ENCODE measurements at places on chromosomes 13 and 19. TPM values are rescaled to one million over a fixed set of nuclear protein-coding genes. Genes with fewer than 3 reads are reported as not detected.

Gene TMEM38A
- 1.8 TPM for total RNA-seq

DNA sequence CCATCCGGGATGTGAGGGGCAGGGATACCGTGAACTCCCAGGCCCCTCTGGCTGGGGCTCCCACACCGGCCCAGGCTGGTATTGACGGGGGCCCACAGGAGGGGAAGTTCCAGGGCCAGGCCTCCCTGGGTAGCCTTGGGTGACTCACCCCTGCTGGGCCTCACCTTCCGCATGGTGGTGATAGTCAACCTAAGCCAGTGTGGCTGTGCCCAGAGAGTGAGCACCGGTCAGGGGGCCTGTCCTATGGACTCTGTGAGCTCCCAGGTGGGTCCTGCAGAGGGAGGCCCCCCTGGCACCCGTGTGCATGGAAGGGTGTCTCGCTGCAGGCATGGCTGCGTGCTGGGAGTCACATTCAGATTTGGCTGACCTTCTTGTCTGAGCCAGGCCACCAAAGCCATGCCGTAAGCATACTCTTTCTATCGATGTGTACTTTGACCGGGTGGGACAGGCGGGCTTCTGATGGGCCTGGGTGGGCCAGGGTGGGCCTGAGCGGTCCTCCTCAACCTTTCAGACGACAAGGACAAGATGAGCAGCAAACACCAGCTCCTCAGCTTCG is 27.6 kb downstream of the DHX34 start:
- DNase-seq = no peak

Gene MCOLN1
- 10.3 TPM for total RNA-seq

- DNase-seq = peak; percentile 97
Observed at GRCh38 chr19:11505504-11506100, at the start of gene ZNF653. ZNF653 (minus strand) TSS chr19:11505839; CDS start chr19:11505786, 53 bp downstream.

DNA sequence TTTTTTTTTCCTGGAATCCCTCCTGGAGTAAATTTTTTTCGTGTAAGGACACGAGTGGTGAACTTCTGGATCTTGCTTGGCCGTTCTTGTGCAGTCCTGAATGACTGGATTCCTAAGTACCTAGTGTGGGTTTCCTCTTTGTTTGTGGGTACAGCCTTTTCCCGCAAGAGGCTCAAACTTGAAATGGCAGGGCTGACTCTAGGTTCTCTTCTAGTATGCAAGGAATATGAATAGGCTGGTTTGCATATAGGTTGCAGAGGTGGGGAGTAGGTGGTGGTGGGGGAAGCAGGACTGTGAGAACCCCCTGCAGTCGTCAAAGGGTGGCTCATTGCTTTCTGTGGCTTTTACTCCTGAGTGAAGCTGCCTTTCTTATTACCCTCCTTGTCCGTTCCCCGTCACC is 13.6 kb downstream of the UBAC2 start:
- no peak for DNase-seq

DNA sequence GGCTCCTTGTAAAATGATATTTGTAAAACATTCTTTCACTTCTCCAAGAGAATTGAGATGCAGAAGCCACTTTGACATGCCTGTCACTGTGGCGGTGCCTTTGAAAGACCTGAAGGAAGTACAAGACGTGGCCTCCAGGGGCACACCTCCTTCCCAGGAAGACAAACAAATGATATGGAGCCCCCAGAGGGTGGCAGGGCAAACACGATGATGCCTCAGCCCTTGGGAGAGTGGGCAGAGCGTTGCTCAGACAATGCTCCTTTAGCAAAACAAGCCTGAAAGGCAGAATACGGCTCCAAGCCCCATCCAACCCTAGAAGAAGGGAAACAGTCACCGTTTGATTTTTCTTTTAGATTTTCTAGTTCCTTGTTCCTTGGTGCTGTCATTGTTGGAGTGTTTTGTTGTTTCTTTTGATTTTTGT is 9.2 kb upstream of the ATP12A start:
- peak; percentile 33 for DNase-seq

DNA sequence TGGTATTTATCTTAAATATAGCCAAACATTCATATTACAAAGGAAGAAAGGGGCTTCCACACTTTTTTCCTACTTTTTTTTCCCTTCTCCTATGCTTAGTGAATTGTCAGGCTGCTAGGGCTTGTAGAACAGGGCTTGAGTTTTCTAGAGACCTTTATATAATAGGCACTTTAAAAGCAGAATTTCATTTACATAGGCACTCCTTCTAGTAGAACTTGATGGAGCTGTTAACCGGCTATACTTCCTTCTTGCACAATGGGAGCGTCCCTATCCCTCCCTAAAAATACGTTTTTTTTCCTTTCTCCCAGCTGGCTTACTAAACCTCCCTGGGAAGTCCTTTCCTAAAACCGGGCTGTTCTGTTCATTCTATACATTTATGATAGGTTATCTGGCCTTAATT is 1.1 kb downstream of the TRIM13 start:
- DNase-seq = no peak

DNA sequence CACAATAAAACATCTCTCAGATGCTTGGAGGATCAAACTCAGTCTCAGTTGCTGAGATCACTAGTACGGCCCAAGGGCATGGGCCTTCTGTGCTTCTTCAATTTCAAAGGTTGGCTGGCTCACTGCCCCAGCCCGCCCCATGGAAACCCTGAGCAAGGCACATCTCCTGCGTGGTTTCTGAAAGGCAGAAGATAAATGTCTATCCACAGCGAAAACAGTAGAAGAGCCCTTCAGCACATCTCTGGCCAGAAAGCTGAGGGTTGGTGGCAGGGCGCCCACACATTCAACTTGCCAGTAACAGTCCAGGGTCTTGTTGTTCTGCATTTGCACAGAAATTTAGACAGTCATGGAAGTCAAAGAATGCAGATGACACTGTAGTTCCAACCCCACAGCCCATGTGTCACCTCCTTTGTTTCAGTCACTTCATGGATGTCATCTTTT is 24.0 kb upstream of the KATNAL1 start:
- DNase-seq = no peak

Gene FXYD5
- 59.7 TPM for total RNA-seq

DNA sequence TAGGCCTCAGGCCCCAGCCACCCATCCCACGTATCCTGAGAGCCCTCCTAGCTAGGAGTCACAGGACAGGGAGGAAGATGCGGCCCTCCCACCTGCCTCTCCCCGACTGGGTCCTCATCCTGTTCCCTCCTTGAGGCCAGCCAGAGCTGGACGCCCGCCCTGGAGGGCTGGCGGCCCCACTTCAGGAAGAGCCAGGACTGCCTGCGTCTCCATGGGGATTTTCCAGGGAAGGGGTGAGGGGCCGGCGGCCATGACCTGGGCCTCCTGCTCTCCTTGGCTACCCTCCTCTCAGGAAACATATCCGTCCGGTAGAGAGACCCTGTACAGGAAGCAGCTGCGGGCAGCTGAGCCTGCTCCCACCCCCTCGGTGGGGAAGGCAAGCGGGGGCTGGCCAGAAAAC is 11.3 kb upstream of the PRKD2 start:
- DNase-seq = no peak

DNA sequence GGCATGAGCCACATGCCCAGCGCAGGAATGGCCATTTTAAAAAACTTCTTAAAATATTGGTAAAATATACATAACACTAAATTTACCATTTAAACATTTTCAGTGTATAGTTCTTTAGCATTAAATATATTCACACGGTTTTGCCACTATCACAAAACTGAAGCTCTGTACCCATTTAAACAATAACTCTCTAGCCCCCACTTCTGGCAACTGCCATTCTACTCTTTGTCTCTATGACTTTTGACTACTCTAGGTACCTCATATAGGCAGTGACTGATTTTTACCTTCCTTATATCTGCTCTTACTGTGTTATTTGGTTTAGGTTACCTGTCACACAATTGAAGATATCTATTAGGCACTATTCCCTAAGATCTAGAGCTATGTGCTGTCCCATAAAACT is 2.3 kb upstream of the KBTBD7 start:
- no peak for DNase-seq

- no peak for DNase-seq
Observed at GRCh38 chr13:73901324-73902068, 232.7 kb downstream of the KLF12 start.

Gene RGL3
- not detected for total RNA-seq

DNA sequence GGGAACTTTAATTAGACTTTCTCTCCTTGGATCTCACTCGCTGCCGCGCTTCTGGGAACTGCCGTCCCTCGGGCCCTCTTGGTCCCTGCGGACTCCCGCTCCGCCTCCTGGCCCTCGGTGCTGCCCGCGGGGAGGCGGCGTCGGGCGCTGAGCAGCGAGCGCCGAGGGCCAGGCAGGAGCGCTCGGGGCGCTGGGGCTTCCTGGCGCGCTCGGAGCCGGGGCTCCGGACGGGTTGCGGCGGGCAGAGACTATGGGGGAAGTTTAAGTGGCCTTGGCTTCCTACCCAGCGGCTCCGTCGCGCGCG is 704 bp downstream of the CHST8 start:
- DNase-seq = no peak

Gene ADAMTS10
- total RNA-seq = 4.7 TPM

- peak; percentile 21 for DNase-seq
Observed at GRCh38 chr13:25844559-25845434, 207.0 kb downstream of the SHISA2 start.

- DNase-seq = no peak
Observed at GRCh38 chr19:11338121-11338520, 1.3 kb downstream of the RAB3D start.

- no peak for DNase-seq
Observed at GRCh38 chr19:31074199-31075125, 274.8 kb downstream of the TSHZ3 start.

Gene NTN5
- not detected for total RNA-seq

Gene GPC6
- total RNA-seq = 4.1 TPM

Gene NLRP4
- not detected for total RNA-seq

DNA sequence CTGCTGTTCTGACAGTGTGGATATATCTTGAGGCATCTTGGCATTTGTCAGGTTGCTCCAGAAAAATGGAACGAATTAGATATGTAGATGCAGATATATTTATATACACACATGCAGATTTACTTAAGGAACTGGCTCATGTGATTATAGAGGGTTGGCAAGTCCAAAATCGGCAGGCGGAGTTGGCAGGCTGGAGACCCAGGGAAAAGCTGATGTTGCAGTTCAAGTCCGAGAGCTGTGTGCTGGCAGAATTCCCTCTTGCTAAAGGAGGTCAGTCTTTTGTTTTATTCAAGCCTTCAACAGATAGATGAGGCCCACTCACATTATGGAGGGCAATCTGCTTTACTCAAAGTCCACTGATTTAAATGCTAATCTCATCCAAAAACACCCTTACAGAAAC is 24.4 kb upstream of the CSNK1A1L start:
- DNase-seq = no peak

Gene PGLYRP2
- total RNA-seq = not detected

Gene CCNA1
- 0.59 TPM for total RNA-seq

DNA sequence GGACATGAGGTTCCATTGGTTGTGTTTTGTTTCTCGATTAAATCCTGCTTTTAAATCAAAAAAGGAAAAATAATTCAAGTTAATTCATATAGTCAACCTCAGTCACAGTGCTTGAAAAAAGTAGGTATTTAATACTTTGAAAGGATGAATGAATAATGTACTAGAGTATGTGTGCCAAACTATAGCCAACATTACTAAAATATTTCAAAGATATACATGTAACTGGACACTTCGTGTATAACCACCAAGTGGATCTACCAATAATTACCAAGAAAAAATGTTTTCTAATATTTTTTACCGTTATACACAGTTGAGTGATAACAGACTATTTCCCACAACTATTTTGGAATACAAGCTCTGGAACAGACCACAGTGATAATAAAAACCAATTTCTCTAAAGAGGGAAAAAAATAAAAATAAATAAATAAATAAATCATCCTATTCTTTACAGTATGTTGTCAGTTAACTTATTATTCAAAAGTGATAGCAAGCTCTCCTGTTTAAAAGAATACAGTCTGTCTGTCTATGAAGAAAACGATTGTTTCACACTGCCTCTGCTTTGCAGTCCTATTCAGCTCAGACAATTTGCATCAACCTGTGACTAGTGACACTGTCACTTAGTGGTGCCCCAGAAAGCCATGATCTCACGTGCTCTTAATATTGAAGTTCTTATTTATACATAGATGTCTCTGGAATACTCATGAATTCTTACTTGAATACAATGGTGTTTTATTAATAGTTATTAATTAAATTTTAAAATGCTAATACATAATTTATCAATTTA is 58.2 kb downstream of the UBL3 start:
- no peak for DNase-seq

DNA sequence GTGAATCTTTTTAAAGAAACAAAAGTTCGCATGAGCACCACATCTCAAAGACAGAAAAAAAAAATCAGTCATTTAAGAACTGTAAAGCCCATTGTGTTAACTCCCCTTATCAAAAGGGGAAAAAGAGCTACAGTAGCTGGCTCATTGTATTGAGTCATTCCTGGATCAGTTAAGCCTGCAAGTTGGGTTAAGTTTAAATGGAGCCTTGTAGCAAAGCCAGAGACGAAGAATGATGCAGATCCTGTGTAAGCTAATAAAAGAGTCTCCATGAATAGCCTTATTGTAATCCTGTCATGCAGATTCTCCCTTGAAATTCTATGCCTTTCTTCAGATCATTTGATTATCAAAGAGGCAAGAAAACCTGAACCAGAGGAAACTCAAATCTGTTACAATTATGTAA is 83.8 kb downstream of the CRYL1 start:
- no peak for DNase-seq

GRCh38 chr19:6238643-6239281 is 41.0 kb downstream of the MLLT1 start:
- DNase-seq = peak; percentile 28

Gene OR4F17
- total RNA-seq = not detected

- DNase-seq = no peak
Observed at GRCh38 chr13:22880741-22881720, 299.7 kb upstream of the SGCG start.

Data from MG63 (cell line).